ENCODE measurements at places on chromosomes 3 and 15.

DNA sequence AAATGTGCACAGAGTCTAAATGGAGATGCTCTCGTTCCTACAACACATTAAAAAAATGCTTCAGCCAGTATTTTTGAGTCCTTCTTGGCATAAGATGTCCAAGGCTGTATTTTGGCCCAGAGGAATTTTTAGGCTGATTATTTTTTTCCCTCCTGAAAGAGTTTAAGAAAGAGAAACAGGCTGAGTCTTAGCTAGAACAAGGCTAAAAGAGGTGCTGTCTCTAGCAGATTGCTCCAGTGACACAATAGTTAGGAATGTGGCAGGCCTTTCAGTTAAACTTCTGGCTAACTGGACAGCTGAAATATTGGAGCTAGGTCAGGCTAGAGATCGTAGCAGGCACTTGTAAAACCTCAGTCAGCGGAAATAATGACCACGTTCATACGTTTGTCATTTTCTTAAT is 271.4 kb upstream of the RARB start:
- peak; percentile 89 for DNase-seq

DNA sequence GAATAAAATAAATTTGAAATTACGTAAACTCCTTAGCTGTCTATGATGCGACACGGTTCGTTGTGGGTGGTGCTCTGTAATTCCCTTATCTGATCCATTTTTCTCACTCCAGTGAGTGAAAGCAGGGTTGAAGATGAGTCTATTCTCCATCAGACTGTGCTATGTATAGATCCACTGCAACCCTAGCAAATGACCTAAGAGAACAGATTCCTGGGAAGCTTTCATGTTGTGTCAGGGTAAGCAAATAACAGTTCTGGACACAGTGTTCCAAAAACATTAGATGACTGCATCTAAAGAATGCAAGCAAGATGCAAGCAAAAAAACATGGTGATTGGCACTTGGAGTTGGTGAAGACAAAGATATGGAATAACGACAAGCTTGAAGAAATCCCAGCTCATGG is 239.3 kb downstream of the SLC9A9 start:
- no peak for DNase-seq

DNA sequence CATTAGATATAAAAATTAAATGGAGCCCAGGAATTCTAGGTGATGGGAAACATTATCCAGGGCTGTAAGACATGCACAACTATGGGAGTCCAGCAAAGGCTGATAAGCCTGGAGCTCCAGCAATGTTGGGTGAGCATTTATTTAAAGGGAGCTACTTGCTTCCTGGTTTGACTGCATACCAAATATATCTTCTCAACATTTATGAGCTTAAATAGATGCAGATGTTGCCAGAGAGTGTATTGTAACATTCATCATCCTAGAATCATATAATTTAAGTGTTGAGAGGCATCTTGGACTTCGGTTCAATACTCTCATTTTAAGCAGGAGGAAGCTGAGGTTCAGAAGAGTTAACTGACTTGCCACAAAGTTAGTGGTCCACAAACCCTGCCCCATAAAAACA is 12.2 kb upstream of the POLR2M start:
- DNase-seq: no peak

GRCh38 chr15:77430213-77430612 is 9.5 kb downstream of the HMG20A start:
- DNase-seq: no peak

- DNase-seq: no peak
These were observed 2.4 kb downstream of the SKOR1 start for GRCh38 chr15:67827562-67828277.

GRCh38 chr3:45518376-45519135 is 76.0 kb upstream of the LIMD1 start:
- DNase-seq: no peak

- no peak for DNase-seq
These were observed 175.4 kb upstream of the LINGO1 start for GRCh38 chr15:77808075-77808474.

DNA sequence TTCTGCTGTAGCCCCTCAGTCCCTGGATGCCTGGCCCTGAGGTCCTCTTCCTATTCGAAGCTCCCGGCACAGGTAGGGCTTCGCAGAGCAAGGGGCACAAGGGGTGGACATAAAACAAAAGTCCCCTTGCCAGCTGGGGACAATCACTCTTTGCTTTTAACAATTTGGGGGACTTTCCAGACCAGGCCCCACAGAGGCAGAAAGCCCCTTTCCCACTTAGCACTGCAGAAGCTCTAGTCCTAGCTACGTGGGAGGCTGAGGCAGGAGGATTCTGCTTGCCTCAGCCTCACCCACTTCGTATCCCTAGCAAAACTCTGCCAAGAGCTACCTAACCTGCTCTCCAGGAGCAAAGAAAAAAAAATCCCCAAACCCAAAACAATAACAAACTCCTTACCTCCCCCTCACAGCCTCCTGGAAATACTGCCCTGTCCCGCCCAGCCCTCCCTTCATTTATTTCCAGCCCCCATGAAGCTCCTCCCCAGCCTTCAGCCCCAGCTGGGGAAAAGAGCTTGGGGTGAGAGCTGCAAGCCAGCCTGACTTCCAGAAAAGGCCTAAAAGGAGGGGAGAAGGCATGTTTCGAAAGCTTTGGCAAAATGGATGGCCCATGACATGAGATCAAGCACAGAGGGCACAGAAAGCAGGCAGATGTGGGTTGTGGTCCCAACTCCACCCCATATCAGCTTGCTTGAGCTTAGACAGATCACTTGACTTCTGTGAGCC is at the start of gene CIDEC:
Gene CIDEC (minus strand): TSS at position 424 of the 720 bp plus-strand sequence. CDS start 1,767 bp downstream, outside the sequence.
- DNase-seq: no peak

DNA sequence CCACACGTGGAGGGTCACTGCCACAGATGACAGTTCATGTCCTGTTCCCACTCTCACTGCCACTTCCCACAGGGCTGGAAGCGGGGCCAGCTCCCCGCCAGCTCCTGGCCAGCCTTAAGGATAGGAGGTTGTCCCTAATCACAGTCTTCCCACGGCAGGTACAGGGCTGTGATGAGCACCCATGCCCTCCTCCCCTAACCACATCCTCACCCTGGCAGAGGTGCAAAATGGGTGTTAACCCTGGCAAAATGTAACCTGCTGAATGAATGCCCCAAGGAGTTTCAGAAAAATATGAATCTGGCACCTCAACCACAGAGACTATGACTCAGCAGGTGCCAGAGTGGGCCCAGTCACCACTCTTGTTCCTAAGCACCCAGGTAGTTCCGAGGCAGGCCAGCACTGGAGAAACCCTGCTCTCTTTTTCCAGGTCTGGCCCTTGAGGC is 185.1 kb upstream of the TPM1 start:
- DNase-seq: no peak

DNA sequence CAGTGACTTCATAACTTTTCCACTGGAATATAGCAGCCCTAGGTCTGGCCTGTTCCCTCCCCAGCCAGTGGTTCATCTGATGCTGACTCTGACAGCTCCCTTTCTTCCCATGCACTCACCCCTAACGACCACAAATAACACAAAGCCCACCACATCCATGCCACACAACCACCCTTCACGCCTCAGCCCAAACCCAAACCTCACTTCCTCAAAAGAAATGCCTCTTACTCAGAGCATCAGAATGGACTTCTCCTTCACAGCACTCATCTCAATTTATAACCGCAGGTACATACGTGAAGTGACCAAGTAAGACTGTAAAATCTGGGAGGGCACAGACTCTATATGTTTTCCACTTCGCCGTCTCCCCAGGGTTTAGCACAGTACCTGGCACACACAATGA is 1.1 kb downstream of the RBSN start:
- no peak for DNase-seq

DNA sequence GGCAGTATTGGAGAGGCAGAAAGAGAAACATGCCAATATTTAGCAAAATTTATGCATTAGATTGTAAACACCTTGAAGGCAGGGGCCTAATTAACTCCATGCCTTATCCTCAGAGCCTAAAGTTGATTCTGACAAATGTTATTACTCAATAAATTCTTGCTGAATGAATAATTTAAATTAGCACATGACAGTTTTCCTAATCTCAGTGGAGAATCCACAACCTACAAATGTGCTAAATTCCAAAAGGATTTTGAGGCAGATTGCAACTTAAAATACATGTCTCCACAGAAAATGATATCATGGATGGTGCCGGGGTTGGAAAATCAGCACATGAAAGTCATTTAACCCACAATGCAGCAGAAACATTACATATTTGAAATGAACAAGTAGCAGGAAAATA is 41.1 kb upstream of the NANOGP8 start:
- DNase-seq: no peak

DNA sequence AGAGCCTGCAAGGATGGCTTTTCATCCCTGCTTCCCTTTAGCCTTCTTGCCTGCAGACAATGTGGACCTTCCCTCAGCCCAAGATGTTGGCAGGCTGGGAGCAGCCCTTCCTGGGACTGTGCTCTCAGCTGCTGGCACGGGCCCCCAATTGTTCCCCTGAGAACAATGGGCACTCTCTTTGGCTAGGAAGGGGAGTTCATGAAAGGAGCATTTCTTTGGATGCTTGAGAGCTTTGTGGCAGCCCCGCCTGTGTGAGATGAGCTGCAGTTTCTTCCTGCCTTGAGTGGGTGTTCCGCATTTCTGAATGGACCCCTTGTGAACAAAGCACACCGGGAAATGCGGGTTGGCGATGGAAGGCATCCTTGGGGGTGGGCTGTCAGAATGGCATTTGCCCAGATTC is 35.0 kb upstream of the BSN start:
- peak; percentile 93 for DNase-seq

GRCh38 chr15:36458411-36458810 is 121.0 kb upstream of the CDIN1 start:
- no peak for DNase-seq

DNA sequence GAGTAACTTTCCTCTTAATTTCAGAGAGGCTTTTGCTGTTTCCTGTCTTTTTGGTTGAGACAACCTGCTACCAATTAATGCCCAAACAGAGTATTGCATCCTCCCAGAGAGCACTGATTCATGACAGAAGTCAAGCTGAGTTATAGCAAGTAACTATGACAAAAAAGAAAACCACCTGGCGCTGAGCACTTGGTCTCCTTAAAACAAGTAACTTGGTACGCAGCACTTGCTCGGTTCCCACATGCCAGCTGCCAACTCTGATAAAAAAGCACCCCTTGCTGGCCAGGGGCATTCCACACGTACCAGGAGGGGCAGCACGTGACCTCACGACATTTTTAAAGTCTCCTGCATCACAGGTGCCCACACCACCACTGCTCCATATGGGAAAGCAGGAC is 13.5 kb upstream of the MYO5C start:
- DNase-seq: no peak

DNA sequence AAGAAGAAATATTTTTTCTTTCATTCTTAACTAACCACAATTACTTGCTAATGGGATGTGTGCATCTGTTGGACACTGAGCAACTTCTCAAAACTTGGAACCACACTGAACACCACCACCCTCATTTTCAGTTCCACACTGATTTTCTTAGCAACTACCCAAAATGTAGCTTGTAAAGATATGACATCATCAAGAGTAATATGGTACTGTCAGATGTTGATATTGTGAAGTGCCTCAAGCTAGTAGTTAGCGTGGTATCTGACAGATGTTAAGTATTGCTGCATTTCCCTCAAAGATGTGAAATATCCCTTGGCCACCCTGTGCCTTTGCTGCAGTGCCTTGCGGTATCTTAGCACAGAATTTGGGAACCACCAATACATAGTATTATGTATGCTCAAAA is 9.3 kb downstream of the RFTN1 start:
- no peak for DNase-seq

- DNase-seq: no peak
These were observed 279.0 kb downstream of the RBMS3 start for GRCh38 chr3:29559741-29560465.

- no peak for DNase-seq
These were observed 33.4 kb upstream of the XRN1 start for GRCh38 chr3:142481196-142481595.

DNA sequence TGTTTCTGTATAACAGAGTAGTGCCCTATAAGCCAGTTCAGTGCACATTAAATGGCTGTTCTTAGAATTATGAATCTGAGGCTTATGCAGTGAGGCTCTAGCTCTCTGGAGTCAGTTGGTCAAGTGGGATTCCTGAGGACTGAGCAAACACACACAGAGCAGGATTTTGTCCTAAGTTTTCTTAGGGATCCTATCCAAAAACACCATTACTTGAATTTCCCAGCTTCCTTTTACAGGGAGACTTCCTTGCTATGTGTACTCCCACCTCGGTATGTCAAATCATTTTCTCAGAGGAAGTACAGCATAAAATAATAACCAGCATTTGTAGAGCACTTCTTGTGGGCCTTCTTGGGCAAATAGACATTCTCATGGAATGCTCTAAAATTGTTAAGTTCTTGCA is 63.1 kb upstream of the GOLGA6B start:
- no peak for DNase-seq

- no peak for DNase-seq
These were observed 324.0 kb upstream of the TBL1XR1 start for GRCh38 chr3:177521305-177521704.

DNA sequence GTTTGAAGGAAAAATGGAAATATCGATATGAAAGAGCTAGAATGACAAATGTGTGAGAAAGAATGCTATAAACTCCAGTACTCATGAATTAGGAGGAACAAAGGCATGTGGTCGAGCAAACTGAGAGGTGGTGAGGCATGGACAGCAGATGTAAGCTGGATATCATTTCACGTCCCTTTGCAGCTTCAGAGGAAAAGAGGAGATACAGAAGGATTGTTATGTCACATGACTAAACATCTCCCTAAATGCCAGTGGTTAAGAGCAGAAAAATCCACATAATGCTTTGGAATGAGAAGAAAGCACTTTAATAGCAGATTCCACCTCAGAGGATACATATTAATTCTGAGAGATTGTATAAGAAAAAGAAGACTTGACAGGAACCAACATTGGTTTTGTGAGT is 248.7 kb downstream of the ZIC4 start:
- no peak for DNase-seq

DNA sequence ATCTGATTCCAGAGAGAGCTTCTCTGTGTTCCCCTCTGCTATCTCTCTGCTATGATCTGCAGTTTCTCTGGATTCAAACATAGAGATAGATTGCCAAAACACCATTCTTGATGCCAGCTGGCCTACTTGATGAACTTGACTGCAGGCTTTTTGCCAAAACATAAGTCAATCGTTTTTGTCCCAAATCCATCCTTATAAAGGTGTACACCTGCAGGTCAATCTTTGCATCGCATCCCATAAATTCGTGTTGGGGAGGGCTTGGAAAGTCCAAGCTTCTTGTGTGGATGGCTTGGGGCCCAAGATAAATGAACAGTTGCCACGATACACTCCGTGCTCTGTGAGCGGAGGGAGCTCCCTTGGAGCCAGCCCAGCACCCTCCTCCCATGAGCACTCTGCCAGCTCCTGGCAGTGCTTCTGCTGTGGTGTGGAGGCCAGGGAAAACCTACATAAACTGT is 2.7 kb downstream of the CERS3 start:
- DNase-seq: no peak

GRCh38 chr3:50272911-50273688 is 4.2 kb downstream of the SEMA3B start:
- DNase-seq: peak; percentile 90
